ENCODE measurements at places on chromosomes 3 and 15.

- DNase-seq = no peak
Measured at GRCh38 chr3:32872487-32873382, 54.9 kb downstream of the TRIM71 start.

GRCh38 chr15:74653426-74654102, 37.9 kb downstream of the CLK3 start:
- peak; percentile 21 for DNase-seq

GRCh38 chr3:28934126-28934813, 346.6 kb upstream of the RBMS3 start:
- DNase-seq = no peak

- DNase-seq = no peak
Measured at GRCh38 chr3:52912885-52913731, 15.8 kb upstream of the STIMATE start.

- no peak for DNase-seq
Measured at GRCh38 chr15:26200427-26200826, 337.3 kb upstream of the ATP10A start.
